ENCODE measurements at places on chromosomes 3 and 15.

- no peak for DNase-seq
These were observed 35.6 kb downstream of the MED12L start for GRCh38 chr3:151121016-151121415.

DNA sequence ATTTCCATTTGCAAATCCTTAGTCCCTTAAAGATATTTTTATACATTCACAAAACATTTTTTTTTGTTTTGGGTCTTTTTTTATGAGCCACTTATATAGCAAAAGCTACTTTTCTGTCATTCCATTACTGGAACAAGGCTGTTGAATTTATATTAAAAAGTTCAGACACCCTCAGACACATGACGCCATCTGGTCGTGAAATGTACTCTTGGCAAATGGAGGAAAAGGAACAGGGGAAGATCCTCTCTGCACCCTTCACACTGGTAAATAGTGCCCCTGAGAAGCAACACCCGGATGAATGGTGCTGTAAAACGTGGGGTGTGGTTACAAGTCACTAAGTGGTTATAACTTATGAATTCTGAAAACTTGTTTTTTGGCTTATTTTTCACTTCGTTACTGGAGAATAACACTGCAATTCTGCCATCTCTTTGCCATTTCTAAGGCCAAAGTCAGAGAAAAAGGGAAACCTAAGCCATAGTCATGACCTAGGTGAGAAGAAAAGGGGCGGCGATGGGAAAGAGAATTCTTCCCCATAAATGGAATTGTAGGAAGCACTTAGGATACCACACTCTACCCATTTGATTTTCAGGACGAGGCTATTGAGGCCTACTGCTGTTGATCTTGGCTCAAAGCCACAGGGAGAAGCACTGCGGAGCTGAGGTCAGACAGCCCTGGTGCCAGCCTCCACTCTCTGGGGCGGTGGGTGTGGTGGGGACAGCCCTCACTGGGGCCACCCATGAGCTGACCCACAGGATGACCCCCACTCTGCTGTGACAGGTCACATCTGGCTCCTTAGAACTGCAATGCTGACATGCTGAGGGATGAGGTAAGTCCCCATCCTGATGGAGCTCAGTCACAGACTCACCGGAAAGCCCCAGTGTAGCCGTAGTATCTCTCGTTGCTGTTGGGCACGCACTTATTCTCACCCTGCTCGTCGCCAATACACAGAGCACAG, 21.9 kb downstream of the LTF start:
- no peak for DNase-seq

DNA sequence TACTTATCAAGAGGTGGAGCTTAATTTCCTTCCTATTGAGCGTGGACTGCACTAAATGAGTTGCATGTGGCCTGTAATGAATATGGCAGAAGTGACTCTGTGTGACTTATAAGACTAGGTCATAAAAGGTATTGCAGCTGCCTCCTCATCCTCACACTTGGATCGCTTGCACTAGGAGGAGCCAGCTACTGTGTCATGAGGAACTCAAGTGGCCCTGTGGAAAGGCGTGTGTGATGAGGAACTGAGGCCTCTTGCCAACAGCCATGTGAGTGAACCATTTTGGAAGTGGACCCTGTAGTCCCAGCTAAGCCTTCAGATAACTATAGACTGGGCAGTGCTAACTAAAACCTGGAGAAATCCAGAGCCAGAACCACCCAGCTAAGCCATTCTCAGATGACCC, 7.1 kb upstream of the SLC30A4 start:
- DNase-seq: no peak

DNA sequence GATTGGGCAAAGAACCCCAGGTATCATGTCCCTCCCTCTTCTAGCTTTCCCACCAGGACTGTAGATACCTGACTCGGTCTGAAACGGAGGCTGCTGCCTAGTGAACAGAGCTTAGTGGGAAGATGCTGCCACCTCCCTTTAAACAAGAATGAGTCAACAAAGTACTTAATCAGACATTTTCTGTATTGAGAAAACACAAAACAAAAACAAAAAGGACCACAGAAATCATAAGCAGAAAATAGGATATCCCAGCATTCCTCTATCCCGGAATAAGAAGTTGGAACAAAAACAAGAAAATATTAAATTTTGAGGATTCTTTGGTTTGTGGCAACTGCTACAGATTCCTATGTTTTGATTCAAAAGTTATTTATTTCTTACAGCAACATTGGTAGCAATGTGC, 51.7 kb upstream of the COL8A1 start:
- no peak for DNase-seq

- DNase-seq: no peak
These were observed 39.0 kb downstream of the LRTM1 start for GRCh38 chr3:54888873-54889272.

DNA sequence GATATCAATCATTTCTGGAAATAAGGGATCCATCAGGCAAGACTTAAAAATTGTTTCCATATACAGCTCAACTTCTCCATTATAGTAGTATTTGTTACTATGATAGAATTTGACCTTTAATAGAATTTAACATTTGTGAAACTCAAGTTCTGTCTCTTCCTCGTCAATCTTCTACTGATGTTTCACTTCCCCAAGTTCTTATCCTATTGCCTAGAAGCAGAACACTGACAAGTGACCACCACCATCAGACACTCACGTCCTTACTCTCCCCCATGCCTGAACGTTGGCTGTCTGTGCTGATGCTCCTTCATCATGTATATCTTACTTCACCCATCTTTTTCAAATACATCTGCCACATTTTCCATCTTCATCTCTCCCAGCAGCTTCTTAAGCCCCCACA, 26.6 kb upstream of the TAFA4 start:
- no peak for DNase-seq

GRCh38 chr15:88641959-88642452, 3.2 kb downstream of the ISG20 start:
- no peak for DNase-seq

- no peak for DNase-seq
These were observed 803.1 kb downstream of the IGSF11 start for GRCh38 chr3:118231578-118231977.

- DNase-seq: no peak
These were observed 354.5 kb upstream of the TPRG1 start for GRCh38 chr3:188817103-188817934.

DNA sequence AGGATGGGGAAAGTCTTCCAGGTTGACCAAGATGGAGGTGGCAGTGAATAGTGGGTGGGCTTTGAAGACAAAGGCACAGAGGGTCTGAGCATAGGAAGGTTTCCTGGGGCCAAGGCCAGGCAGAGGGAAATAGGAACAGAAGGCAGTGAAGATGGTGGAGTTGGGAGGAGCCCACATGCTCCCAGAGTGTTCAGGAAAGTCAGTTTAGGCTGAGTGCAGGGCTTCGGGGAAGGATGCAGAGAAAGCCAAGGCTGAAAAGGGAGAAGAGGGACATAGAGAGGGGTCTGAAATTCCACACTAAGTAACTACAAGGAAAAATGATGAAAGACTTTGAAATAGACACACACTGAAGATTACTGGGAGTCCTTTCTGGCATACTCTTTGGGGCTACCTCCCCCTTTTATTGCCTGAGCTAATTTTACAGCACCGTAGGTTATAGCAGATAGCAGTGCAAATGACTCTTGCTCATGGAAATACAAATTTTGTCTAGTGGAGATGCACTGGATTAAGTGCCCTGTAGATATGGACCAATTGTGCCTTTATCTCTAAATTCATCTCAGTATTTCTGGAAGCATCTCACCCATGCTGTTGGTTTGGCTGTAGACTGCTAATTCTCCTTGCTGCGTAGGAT, 3.8 kb downstream of the CX3CR1 start:
- DNase-seq: no peak

- no peak for DNase-seq
These were observed 31.0 kb downstream of the FGD5 start for GRCh38 chr3:14849638-14850230.

- DNase-seq: no peak
These were observed 40.6 kb upstream of the RBMS3 start for GRCh38 chr3:29240248-29240647.

DNA sequence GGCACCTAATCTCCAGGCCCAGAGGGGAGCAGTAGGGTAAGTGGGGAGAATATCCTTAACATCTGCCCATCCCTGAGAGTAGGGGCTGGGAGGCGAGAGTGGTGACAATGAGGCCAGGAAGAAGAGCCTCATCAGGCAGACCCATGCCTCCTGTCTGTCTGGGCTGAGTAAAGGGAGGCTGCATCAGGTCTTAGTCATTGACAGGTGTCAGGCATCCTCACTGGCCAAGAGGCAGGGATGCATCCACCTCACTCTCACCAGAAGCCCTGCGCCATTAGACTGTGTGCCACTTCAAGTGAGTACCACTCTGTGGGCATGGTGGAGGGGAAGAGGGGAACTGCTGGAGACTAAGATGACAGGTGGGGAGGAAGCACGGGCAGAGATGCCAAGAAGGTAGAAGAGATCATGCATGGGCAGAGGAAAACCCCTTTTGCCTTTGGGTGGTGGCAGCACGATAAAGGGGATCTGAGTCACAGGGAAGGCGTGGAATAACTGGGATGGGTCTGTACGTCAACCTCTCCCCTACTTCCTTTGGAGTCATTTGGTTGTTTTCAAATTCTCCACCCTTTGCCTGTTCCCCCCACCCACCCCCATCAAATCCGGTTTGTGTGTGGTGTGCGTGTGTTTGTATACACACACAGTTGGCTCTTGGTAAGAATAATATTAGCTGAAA, 14.1 kb downstream of the ANAPC13 start:
- no peak for DNase-seq

GRCh38 chr3:196661400-196661799, 21.9 kb downstream of the NRROS start:
- no peak for DNase-seq

GRCh38 chr15:99452728-99453636, 112.8 kb upstream of the MEF2A start:
- no peak for DNase-seq
